ENCODE measurements at places on chromosomes 2 and 18.

GRCh38 chr2:36698993-36699392, 2.5 kb downstream of the VIT start:
- DNase-seq: no peak

DNA sequence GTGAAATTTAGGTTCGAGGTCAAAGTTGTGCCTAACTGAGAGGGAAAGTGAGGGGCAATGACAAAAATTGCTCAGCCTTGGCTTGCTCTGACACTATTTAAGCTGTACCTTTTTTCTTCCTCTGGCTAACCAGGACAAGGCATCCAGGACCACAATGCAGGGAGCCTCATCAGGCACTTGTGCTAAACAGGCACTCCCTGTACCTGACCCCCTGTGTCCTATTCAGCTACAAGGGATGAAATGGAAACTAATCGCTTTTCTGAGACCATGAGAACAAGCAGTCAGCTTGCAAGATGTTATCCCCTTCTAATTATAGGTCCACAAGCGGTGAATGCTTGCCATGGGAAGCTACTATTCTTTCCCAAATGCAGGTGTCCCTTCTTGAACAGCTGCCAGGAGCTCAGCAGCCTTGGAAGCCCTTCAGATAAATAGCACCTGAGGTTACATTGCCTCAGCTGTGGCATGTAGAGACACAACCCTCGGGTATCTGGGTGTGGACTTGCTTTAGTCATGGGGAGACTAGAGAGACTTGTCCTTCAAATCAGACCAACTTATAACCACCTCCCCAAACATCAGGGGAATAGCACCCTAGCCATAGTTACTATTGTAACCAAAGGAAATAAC, 19.1 kb upstream of the ITGA6 start:
- no peak for DNase-seq

DNA sequence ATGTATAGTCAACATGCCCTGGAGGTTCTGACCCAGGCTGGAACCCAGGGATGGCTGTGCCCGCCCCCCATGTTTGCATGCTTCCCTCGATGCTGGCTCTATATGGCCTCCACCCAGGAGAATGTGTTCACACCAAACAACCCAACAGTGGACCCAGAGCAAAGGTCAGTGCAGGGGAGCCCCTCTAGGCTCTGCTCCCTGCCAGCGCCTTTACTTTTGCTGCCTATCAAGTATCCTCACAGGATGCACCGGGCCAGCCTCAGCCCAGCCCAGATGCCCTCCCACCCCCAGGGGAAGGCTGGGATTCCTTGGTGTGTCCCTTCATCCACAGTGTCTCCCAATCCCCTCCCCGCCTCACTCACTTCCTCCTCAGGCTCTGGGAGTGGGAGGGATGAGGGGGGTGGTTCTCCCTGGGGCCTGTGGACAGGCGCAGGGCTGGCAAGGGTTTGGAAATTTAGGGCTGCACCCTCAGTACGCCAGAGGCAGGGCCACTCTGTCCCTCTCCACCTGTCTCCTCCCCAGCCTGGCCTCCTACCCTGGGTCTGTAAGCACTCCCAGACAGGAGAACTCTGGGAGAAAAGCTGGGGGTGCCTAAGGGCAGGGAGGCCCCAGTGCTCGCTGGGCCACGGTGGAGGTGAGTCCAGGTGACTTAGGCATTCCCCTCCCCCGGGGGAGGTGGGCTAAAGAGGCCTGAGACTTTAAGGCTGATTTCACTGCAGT, 2.3 kb downstream of the ATP6V1B1 start:
- DNase-seq: no peak

DNA sequence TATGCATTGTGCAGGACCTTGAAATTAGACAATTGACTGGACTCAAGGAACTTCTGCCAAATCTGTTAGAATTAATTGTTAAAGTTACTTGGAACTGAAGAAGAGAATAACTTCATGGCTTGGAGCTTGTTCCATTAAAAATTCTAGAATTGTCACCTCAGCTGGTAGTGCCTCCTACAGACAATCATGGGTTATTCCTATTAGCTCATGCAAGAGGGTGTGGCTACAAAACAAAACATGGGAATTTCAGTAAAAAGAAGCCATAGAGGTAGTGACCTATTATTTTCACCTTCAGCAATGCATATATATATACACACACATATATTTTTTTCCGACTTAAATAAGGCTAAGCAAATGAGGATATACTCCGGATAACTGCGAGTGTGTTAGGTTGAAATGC, 181.9 kb upstream of the DTNA start:
- DNase-seq: no peak

- no peak for DNase-seq
Observed at GRCh38 chr2:217160103-217160743, 300.4 kb upstream of the TNP1 start.

DNA sequence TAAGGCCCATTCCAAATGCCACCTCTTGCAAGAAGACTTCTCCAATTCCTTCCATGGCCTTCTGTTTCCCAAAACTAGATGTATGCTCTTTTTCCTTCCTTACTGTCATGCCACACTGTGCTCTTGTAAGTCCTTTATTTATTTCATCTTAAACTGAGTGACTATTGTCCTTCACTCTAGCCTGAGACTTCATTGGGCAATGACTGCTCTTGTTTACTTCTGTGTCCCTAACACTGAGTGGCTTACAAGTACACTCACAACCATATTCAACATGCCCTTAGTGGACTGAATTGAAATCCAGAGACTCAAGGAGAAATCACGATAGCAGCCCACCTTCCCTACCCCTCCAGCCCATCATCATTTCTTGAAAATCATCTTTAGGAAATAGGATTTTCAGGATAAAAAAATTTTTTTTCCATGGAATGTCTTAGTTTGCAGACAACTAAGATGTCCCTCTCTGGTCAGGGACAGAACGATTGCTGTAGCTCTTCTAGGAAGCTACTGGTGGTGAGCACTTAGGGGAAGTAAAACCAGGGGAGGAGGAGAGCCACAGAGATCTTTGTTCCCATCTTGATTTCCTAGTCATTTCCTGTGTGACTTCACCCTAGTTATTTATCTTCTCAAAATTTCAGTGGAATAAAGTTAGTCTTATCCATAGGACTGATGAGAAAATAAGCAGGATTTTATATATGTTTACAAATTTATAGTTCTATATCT, 80.7 kb downstream of the CYRIA start:
- DNase-seq: no peak

GRCh38 chr2:199160081-199160480, 297.7 kb downstream of the SATB2 start:
- no peak for DNase-seq

DNA sequence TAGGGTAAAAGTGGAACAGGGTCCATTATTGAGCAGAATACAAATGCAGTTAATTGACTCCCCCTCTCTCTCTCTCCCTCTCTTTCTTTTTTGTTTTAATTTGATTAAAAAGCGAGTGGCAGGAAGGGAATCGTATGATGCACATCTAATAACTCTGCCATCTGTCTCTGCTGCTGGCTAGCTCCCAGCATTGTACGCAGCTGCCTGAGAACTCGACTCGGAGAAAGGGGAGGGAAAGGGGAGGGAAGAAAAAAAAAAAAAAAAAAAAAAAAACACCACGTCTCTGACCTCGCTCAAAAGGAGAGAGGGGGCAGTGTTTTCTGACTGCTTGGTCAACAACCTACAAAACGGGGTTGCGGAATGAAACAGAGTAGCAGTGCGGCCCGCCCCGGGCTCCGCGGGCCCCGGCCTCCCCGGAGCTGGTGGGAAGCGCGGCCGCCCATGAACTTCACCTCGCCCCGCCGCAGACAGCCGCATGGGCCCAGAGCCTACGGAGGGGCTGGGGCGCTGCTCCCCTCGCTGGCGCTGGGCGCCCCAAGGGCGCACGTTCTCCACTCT, 265.7 kb downstream of the TCF4 start:
- no peak for DNase-seq

DNA sequence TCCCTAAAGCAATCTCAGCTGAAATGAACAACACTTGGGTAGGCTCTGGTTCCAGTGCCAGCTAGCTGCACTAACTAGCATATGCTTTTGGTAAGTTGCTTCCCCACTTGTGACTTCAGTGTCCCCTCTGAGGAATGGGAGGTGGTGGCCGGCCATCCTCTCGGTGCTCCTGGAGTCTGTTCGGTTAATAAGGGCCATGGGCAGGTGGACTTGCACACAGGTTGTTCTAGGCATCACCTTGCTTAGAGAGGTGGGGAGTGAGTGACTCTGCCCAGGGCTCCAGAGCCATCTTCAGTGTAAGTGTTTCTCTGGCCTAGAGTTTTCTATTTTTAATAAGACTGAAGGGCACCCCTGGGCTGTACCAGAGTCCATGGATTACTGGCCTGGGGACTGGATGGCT, 18.8 kb upstream of the TAF1B start:
- no peak for DNase-seq

DNA sequence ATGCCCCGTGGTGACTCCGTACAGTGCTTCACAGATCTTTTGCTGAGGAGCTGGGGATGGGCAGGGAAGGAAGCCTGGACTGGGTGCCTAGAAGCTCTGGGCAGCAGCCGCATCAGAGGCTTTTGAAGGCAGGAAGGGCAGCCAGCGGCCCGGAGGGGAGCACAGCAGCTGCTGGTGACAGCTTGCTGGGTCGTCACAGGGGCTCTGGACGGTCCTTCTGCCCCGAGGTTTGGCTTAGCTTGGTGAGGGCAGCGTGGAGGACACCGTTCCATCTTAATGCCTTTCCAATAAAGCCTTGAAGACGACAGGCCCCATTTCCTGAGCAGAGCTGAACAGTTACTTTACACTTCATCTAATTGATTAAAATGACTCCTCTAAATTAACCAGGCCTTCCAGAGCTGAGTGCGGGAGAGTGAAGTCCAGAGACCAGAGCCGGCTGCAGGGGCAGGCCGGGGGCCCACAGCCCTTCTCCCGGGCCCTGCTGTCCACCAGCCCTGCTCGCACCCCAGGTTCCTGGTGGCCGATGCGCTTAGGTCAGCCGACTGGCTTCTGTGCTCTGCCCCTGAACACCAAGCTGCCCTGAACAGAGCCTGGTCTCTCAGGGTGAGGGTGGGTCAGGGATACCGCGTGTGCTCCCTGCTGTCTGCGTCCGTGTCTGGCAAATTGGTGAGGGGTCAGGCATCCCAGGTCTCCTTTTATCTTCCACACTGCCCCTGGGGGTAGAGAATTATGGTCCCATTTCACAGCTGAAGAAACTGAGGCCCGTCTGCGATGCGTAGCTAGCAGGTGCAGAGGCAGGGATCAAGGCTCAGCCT, 43.5 kb downstream of the RRM2 start:
- no peak for DNase-seq

- DNase-seq: no peak
Observed at GRCh38 chr2:182946958-182947369, 80.5 kb upstream of the FRZB start.

DNA sequence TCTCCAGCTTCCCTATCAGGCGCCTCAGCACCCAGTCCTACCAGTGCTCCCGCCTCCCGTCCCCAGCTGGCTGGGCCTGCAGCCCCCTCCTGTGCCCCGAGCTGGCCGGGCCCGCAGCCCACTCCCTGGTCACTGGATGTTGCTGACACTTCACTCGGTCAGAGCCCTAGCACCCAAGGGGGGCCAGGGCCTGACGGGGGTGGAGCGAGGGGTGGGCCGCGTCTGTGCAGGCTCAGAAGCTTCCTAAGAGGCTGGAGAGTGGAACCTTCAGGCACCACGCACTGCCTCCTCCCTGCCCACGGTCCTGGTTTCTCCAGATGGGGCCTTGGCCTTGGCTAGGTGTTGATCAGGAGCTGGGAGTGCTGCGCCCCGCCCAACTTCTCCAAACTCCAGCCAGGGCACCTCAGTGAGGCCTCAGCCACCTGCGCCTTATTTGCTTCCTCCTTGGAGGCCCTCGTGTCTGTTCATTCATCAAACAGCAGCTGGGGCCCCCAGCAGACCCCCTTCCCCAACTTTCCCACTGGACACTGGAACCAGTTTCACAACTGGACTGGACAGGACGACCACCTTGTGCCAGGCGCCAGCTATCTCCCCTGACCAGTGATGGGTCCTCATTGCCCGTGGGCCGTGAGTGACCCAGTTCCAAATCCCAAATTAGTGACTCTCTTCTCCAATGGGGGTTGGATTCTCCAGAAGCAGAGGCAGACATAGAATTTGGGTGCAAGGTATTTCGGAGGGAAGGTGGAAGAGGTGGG, 16.7 kb downstream of the CAPN10 start:
- DNase-seq: no peak

GRCh38 chr2:99573634-99574251, 83.9 kb upstream of the REV1 start:
- no peak for DNase-seq

GRCh38 chr2:229235131-229235914, 35.8 kb downstream of the PID1 start:
- no peak for DNase-seq

GRCh38 chr2:189960346-189960745, 102.2 kb downstream of the MSTN start:
- no peak for DNase-seq

- DNase-seq: no peak
Observed at GRCh38 chr2:142280831-142281230, 150.0 kb upstream of the LRP1B start.

DNA sequence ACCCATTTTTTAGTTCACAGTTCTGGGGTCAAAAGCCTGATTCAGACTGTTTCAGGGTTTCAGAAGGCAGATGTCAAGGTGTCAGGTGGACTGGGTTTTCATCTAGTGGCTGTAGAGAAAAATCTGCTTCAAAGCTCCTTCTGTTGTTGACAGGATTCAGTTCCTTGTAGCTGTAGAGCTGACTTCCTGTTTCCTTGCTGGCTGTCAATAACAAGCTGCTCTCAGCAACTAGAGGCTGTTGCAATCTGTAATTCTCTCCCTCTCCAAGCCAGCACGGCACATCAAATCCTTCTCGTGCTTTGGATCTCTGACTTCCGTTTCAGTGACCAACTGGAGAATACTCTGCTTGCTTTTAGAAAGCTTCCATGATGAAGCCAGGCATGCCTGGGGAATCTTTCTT, 179.4 kb downstream of the DOK6 start:
- DNase-seq: no peak

Data from activated CD4-positive, alpha-beta T cell treated with anti-CD3 and anti-CD28 coated beads for 1 hour (primary cell).